Amniotic stem cell (primary cell): ENCODE measurements at places on chromosomes 11 and 22.

GRCh38 chr11:35624781-35625180 is 6.5 kb downstream of the FJX1 start:
- no peak for DNase-seq

GRCh38 chr22:20967697-20968211 is 699 bp downstream of the AIFM3 start:
- no peak for DNase-seq

- DNase-seq: no peak
These were observed 97.6 kb downstream of the CELSR1 start for GRCh38 chr22:46439576-46440465.

DNA sequence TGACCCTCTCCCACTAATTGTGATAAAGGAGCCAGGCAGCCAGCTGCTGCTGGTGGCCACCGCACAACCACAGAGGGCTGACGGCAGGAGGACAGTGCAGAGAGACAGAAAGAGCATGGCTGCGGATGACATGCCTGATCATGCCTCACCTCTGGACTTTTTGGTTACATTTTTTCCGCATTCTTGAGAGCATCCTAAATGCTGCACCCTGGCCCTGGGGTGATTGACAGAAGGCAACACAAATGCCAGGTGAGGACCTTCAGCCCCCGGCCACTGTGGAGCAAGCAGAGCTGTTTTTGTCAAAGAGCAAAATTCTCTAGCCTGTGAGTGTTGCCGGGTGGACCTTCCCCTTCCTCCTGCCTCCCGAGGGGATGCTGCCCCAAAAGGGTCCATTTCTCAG is 78.5 kb downstream of the RPS6KA4 start:
- no peak for DNase-seq

DNA sequence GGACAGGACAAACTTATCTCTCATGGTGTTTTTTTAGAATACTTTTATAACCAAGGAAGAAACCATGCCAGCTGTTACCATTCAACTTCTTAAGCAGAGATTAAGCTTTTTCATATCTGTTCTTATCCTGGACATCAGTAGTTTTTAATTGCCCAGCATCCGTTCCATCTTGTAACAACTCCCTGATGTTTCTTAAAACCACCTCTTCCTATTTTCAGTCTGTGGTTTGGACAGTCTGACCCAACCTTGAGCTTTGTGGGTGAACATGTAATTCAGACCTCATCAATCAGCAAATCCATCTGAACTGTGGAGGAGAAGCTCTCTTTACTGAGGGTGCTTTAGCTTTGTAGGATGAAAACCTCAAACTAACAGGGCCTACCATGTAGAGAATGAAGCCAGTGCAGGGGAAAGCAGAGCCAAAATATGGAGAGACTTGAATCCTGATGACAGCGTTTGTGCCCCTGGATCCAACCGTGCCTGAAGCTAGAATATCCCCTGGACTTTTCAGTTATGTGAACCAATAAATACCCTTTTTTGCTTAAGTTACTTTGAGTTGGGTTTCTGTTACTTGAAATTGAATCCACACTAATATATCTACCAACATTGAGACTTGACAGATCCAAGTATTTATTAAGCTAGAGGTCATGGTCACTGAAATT is 9.4 kb downstream of the TUG1 start:
- no peak for DNase-seq

GRCh38 chr22:36363349-36363981 is 24.3 kb downstream of the MYH9 start:
- DNase-seq: no peak

- DNase-seq: no peak
These were observed 7.2 kb downstream of the MTNR1B start for GRCh38 chr11:92976681-92977080.

DNA sequence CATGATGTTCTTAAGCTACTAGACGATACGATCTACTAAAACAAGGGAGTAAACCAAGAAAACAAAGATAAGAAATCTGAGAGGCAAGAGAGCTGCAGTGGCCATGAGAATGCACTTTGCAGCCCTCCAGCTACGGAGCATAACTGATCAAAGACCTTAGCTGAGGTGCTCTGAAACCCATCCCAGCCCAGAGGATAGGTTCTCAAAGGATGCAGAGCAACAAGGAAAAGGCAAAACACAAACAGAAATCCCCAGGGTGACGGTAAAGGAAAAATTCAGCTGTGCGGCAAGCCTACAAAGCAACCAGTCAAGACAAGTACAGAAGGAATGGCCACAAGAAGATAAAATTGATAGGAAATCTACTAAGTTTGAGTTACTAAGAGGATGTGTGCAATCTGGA is 32.5 kb upstream of the CFAP300 start:
- DNase-seq: no peak

- DNase-seq: no peak
These were observed 135.8 kb downstream of the TEAD1 start for GRCh38 chr11:12809864-12810567.

DNA sequence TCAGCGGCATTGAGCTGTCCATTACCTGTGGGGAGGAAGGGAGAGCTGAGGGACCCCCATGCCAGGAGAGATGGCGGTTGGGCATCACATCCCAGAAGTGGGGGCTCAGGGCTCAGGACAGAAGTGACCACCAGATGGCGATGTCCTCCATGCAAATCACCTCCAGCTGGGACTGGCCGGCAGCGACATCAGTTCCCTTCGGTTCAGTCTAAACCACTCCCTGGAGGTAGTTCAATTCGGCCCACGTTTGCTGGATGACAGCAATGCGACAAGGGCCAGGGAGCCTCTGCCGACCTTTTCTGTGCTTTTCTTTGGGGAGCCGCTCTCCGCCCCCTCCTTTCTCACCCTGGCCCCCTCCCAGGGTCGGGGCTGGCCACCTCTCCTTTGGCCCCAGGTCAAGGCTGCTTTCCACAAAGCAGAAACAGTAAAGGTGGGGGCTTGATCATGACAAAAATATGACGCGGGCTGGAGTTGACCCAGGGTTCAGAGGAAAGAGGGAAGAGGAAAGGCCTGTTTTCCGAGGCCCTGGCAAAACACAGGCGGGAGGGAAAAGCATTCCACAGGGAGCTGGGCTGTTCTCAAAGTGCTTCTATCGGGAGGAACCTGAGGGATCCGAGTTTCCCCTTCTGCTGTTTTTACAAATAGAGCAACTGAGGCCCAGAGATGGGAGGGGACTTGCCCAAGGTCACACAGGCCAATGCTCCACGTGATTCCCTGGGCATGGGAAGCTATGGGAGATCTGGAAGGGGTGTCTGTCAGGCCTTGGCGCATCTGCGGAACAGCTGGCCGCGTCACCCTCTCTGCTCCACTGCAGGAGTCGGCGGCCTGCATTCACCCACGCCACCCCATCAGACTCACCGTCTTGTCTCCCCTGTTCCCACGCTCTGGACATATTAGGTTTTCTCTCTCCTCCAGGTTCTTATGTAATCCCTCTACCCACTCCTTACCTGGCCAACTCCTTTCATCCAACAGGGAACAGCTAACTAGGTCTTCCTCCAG is 54.7 kb downstream of the FBXO7 start:
- peak; percentile 54 for DNase-seq

- DNase-seq: no peak
These were observed 1.4 kb downstream of the RPS6KB2 start for GRCh38 chr11:67429722-67430121.

- DNase-seq: no peak
These were observed 13.8 kb downstream of the MRGPRF start for GRCh38 chr11:68999093-68999747.

DNA sequence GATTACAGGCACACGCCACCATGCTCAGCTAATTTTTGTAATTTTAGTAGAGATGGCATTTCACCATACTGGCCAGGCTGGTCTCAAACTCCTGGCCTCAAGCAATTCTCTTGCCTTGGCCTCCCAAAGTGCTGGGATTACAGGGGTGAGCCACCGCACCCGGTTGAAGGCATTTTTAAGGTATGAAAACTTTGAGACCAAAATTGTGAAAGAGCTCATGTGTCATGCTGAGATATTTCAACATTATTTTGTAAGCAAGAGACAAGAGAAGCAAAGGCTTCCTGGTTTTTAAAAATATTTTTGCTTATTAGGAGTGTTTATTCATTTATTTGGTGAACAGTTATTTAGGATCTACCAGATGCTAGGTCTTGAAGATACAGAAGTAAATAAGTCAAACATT is 6.8 kb downstream of the NHERF4 start:
- no peak for DNase-seq

GRCh38 chr11:129695571-129696308 is 119.9 kb upstream of the TMEM45B start:
- DNase-seq: no peak

GRCh38 chr11:125465255-125465654 is 30.8 kb downstream of the FEZ1 start:
- DNase-seq: no peak

DNA sequence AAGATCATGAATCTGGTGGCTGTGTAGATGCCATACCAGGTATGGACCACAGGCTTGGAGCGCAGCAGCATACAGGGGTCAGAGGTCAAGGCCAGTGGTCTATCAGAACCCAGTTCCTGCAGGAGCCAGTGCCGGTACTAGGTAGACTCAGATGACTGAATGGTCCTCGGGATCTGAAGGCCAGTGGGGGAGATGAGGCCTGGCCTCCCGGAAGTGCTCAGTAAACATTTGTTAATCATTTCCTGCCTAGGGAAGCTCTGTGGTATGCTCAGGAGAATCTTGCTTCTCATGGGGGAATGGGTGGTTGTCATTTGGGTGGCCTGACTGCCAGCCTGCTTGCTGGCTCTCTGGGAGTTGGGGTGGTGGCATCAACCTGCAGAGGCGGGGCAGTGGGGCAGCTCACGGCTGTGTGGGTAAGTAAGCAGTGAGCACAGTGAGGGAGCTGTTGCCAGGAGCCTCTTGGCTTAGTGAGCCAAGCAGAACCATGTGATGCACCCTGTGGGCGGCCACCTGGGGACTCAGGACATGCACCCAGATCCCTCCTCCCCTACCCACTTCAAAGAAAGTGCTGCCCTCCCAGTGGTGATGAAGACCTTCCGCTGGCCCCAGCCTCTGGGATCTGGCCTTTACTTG is 33.0 kb downstream of the PTPRJ start:
- DNase-seq: no peak

DNA sequence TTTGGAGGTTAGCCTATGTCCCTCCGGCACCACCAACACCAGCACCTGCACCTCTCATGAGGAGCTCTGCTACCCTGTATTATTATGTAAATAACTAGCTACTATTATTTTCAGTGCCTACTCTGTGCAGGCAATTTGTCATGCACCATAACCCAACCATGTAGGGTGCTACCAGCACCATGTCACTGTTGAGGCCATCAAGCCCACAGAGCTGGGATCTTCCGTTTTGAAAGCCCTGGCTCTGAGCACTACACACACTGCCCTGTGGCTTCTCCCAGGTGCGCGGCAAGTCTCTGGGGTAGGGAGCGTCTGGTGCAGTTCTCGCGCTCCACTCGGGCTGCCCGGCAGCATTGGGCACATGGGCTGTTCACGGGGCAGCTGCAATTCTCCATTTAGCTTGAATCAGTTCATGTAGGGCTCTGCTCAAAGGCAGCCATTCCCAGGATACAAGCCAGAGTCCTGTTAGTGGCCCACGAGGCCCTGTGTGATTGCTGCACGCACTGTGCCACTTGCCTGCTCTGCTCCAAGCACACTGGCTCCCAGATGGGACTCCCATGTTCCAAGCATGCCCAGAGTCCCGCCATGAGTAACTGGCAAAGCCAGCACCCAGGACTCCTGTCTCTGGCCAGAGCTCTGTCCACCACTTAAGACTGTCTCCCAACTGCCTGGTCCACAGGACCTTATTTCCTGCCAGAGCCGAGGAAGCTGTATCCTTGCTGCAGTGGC is 42.5 kb upstream of the CDON start:
- DNase-seq: no peak

- no peak for DNase-seq
These were observed 50.2 kb upstream of the SMIM38 start for GRCh38 chr11:69105461-69106030.

DNA sequence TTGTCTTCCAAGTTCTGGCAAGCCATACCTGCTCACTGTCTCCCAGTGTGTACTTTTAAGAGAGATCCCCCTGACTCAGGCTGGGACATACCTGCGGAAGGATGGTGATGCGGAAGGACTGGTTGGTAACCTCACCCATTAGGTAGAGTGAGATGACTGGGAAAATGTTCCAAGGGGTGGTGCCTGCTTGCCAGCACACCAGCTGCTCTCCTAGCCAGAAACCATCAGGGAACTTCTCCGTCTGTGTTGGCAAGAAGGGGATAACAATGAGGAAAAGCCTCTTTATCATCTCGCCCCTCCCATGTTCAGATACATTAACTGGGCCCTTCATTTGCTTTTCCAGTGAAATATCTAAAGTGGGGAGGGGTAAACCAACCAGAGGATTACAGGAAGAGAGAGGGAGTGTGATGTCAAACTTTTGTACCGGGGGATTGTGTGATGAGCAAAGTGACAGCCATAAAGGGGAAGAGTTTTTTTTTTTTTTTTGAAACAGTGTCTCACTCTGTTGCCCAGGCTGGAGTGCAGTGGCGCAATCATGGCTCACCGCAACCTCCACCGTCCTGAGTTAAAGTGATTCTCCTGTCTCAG is at the start of gene BACE1-AS:
Gene BACE1-AS (plus strand): TSS at position 538 of the 588 bp plus-strand sequence.
- DNase-seq: no peak

DNA sequence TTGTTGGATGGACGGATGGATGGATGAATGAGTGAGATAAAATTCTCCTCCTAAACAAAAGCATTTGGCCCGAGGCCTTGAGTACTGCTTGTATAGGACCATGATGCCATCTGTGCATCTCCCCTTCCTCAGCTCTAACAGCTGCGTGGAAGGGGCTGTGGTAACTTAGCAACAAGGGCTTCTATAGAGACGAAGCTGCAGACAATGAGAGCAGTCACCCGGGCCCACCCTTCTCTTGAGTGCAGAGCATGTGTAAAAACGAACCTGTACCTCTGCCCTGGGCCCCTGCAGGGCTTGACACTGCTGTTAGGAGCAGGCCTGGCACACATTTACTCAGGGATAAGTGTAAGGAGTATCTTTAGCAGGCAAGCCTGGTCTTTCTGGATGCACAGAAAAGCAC is 391.5 kb downstream of the CADM1 start:
- no peak for DNase-seq

- no peak for DNase-seq
These were observed 28.7 kb downstream of the LGR4 start for GRCh38 chr11:27443746-27444507.

- DNase-seq: no peak
These were observed 118.9 kb downstream of the MICAL3 start for GRCh38 chr22:17905445-17905844.

DNA sequence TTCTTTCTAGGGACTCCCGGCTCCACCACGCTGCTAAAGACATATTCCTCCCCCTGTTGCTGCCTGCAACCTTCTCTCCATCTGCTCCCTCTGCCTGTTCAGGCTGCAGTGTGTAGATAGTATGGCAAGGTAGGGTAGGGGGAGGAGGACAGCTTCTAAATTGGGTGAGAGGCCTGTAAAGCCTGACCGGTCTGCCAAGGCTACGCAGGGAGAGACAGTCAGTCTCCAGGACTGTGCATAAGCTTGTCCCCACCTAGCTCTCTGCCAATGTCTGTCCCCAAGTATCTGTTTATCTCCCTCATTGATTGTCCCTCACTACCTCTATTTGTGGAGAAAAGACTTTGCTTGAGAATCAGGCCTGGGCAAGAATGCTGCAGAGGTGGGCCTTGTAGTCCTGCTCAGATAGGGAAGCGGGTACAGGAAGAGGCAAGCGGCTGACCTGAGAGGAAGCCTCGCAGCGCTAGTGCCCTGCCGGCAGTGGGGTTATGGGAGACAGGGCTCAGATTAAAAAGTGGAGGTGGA is 871 bp upstream of the SEZ6L start:
- no peak for DNase-seq
